ENCODE measurements at places on chromosomes 13 and 19. TPM values are rescaled to one million over a fixed set of nuclear protein-coding genes. Genes with fewer than 3 reads are reported as not detected.
A peak's percentile ranks its signal among the peaks of the same experiment; 100 is the strongest.

The ERCC2 gene
- 31.6 TPM for total RNA-seq

GRCh38 chr13:28451482-28452217 lies 43.3 kb downstream of the FLT1 start:
- no peak for ATAC-seq

The ZNF175 gene
- total RNA-seq: 16.9 TPM

GRCh38 chr19:15717809-15718208 lies 10.0 kb upstream of the OR10H2 start:
- ATAC-seq: no peak

- no peak for ATAC-seq
Measured at GRCh38 chr19:11729586-11729985, 9.2 kb downstream of the ZNF823 start.

DNA sequence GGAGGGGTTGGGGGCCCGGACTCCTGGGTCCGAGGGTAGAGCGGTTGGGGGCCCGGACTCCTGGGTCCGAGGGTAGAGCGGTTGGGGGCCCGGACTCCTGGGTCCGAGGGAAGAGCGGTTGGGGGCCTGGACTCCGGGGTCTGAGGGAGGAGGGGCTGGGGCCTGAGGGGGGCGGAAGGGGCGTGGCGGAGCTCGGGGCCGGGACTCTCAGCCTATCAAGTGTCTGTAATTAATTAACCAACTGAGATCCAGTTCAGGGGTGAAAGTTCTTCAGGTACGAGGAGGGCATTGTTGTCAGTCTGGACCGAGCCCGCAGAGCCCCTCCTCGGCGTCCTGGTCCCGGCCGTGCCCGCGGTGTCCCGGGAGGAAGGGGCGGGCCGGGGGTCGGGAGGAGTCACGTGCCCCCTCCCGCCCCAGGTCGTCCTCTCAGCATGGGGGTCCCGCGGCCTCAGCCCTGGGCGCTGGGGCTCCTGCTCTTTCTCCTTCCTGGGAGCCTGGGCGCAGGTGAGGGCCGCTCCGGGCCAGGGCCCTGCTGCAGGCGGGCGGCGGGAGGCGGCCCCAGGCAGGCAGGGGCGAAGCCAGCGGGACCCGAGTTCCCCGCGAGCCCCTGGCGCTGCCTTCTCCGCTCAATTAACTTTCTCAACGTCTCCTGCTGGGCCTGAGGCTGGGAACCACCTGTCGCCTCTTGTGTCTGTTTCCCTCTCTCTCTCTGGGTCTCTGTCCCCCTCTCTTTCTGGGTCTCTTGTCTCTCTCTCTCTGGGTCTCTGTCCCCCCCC lies 697 bp downstream of the FCGRT start:
- ATAC-seq: peak; percentile 78

The S1PR5 gene
- 0.11 TPM for total RNA-seq

The MBD3L3 gene
- total RNA-seq: not detected

The DMKN gene
- 0.11 TPM for total RNA-seq

GRCh38 chr13:31440132-31440531 lies 240.4 kb downstream of the B3GLCT start:
- ATAC-seq: no peak

The KIR2DL4 gene
- total RNA-seq: not detected

The GADD45B gene
- 40.6 TPM for total RNA-seq

The ZNF418 gene
- 1.0 TPM for total RNA-seq

GRCh38 chr13:104043184-104043583 lies 977.0 kb upstream of the SLC10A2 start:
- ATAC-seq: no peak

- ATAC-seq: no peak
Measured at GRCh38 chr13:114009590-114010400, 35.9 kb upstream of the C13orf46 start.

DNA sequence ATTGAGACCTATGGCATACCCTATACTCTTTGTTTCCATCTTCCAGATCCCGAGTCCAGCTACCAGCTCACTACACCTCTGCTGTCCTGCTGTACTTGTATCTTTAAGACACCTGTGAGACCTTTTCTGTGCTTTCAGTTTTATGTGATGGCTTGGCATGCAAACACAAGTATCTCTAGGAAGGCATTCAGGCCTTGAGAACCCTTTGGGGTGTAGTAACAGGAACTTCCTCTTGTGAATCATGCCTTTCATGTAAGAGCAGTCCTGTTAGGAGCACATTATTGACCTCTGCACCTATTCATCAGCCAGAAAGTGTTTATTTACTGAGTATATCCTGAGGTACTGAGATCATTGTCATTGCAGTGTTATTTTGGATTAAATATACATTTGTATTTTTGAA lies 87.0 kb upstream of the HTR2A start:
- no peak for ATAC-seq

- no peak for ATAC-seq
Measured at GRCh38 chr19:48061401-48062344, 17.8 kb upstream of the CABP5 start.

The PALM gene
- not detected for total RNA-seq

The ELSPBP1 gene
- not detected for total RNA-seq

The RPS19 gene
- total RNA-seq: 4,049 TPM

GRCh38 chr19:49775742-49776370 lies 9.1 kb downstream of the AP2A1 start:
- ATAC-seq: no peak

- no peak for ATAC-seq
Measured at GRCh38 chr13:98267080-98267912, 90.2 kb upstream of the RNF113B start.

- ATAC-seq: peak; percentile 15
Measured at GRCh38 chr19:19405971-19406877, 749 bp downstream of the GATAD2A start.

DNA sequence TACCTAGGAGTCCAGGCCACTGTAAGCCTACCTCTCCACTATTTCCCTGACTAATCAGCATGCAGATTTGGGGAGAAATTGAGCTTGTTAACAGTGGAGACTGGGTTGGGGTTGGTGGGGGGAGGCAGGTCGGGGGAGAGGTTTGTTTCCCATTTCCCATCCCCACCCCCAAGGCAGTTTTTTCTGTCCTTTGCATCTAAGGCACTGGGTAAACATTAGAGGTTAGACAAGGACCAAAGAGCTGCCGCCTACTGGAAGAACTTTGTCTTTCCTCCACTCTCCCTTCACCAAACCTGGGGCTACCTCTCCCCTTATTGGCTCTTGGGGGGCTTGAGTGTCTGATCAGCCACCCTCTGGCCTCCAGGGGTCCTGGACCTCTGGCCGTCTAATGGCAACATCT lies 953 bp downstream of the KCNN4 start:
- ATAC-seq: no peak

DNA sequence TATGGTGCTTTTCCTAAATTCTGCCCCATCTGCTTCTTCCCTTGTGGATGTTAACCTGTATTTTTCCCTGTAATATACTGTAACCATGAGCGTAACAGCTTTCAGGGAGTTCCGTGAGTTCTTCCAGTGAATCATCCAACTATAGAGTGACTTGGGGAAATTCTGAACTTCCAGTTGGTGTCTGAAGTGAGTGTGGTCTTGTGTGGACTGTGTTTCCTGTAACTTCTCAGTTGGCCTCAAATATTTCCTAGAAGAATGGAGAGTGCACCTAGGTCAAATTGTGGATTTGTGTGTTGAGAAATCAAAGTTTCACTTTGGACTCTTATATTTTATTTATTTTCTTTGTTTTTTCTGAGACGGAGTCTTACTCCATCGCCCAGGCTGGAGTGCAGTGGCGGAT lies 11.0 kb upstream of the ZNF766 start:
- no peak for ATAC-seq

- ATAC-seq: no peak
Measured at GRCh38 chr19:16825312-16826052, 3.7 kb upstream of the SIN3B start.

GRCh38 chr13:37029617-37030016 lies 29.0 kb downstream of the EXOSC8 start:
- ATAC-seq: no peak

GRCh38 chr13:94864474-94864873 lies 152.1 kb upstream of the SOX21 start:
- no peak for ATAC-seq

The INSL3 gene
- 8.3 TPM for total RNA-seq

DNA sequence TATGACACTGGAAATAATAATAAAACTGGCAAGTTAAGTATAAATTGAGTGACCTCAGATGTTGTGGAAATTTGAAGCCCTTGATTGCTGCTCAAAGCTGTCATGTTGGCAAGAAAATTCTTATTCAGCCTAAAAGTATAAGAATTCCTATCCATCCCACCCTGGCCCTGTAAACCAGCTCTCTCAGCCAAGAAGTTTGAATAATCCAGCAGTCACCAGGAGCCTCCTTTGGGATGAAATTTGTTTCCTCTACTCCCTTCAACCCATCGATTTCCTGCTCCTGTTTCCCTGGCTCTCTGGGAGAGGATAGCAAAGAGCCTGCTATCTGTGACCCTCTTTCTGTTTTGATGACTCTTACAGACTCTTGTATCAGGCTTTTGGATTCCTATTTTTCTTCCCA lies 169.3 kb downstream of the LHFPL6 start:
- ATAC-seq: no peak

The TYROBP gene
- not detected for total RNA-seq

The METTL21C gene
- total RNA-seq: not detected

GRCh38 chr13:36343766-36344165 lies 2.4 kb downstream of the SPART start:
- ATAC-seq: no peak

DNA sequence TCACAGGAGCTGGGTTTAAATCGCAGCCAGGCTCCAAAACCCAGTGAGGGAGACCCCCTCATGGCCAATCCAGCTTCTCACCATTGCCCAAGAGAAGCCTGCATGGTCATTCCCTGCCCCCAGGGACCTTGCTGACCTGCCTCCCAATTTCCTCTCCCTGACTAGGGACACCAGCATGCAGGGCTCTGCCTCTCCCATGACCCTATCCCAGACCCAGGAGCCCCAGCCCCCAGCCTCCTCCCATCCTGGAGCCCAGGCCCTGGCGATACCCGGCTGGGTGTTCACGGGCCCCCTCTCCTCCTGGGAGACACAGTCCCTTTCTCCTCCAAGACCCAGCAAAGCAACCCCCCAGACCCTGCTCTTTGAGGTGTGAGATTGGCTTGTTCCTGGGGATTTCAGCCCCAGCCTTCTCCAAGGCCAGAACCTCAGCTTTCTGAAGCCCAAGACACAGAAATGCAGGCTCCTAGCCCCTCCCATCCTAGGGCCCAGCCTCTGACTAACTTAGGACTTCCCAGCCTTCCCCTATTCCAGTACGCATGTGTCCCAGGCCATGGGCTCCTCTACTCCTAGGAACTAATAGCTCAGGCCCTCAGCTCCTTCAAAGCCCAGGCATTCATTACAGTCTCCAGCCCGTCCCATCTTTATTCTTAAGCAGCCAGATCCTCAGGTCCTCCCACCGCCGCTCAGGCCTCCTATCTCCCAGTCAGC lies 1.1 kb downstream of the GYS1 start:
- no peak for ATAC-seq

The PPM1N gene
- total RNA-seq: 5.2 TPM

GRCh38 chr13:103044056-103044455 lies 22.2 kb downstream of the SLC10A2 start:
- ATAC-seq: no peak

The ENOX1 gene
- not detected for total RNA-seq

DNA sequence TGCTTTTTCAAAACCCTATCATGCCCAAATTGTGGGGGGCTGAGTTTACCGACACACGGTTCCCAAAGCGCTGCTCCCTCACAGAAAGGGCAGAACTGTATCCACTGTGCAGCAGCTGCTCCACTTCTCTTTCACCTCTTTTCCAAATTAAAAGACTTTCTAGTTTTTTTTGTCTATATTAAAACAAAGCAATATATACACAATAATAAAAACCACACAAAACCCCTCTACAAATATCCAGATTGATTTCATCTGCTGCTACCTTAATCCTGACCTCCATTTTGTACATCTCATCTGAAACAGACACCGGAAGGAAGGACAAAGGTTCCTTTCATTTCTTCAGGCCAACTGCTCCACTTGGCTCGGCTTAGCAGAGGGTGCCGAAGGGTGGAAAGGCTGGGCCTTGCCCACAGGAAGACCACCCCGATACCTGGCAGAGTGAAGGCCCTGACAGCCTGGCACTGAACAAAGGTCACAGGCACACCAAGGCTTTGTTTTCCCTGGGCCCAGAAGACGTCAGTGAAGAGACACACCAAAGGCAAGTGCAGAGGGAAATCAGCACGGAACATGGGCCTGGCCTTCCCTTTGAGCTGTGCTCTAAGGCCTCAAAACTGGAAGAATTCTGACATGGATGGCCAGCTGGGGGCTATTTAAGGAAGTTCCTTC lies 71.6 kb downstream of the LATS2 start:
- no peak for ATAC-seq

The MYH14 gene
- not detected for total RNA-seq

The VAV1 gene
- total RNA-seq: 110 TPM

GRCh38 chr19:21622920-21623319 lies 117.5 kb downstream of the ZNF429 start:
- ATAC-seq: no peak

The GAS6 gene
- 0.58 TPM for total RNA-seq

- ATAC-seq: peak; percentile 17
Measured at GRCh38 chr19:34393031-34393430, 11.2 kb upstream of the PDCD2L start.

The DACT3 gene
- 5.4 TPM for total RNA-seq

- ATAC-seq: peak; percentile 99
Measured at GRCh38 chr13:30607908-30608307, 9.8 kb upstream of the USPL1 start.

- no peak for ATAC-seq
Measured at GRCh38 chr19:46975011-46975924, 44.4 kb upstream of the NPAS1 start.

GRCh38 chr13:114096811-114097211 lies 35.6 kb downstream of the RASA3 start:
- ATAC-seq: no peak

DNA sequence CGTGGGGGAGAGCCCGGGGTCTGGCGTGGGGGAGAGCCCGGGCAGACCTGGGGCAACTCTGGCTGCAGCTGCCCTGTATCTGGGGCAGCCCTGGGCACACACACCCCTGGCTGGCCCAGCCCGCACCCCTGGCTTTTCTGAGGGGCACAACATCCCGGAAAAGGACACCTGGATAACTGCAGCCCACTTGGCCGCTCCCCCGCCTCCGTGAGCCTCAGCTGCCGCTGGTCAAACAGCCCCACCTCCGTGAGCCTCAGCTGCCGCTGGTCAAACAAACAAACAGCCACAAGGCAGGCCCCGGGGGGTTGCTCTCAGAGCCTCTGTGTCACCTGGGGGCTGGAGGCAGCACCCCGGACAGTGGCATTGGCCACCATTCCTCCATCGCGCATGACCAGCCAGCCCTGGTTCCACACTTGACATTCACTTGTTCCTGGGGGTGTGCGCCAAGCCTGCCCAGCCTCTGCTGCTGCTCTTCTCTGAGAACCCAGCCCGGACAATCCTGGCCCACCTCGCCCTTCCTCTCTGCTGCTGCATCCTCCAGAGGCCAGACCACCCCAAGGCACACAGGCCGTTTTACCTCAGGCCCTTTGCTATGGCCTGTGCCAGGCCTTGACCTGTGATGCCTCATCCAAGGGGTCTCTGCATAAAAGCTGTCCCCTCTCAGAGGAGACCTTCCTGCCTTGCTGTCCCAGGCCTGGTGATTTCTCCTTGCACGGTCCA lies 19.9 kb downstream of the CEBPG start:
- no peak for ATAC-seq

- ATAC-seq: no peak
Measured at GRCh38 chr19:38638461-38638860, 9.0 kb upstream of the ACTN4 start.

Measured in activated T-helper 17 cell treated with anti-CD3 and anti-CD28 coated beads, Interleukin-2, amount 50 U/mL, for 72 hours (primary cell).